HCEC 1CT (cell line): ENCODE measurements at places on chromosomes 16 and 17.

DNA sequence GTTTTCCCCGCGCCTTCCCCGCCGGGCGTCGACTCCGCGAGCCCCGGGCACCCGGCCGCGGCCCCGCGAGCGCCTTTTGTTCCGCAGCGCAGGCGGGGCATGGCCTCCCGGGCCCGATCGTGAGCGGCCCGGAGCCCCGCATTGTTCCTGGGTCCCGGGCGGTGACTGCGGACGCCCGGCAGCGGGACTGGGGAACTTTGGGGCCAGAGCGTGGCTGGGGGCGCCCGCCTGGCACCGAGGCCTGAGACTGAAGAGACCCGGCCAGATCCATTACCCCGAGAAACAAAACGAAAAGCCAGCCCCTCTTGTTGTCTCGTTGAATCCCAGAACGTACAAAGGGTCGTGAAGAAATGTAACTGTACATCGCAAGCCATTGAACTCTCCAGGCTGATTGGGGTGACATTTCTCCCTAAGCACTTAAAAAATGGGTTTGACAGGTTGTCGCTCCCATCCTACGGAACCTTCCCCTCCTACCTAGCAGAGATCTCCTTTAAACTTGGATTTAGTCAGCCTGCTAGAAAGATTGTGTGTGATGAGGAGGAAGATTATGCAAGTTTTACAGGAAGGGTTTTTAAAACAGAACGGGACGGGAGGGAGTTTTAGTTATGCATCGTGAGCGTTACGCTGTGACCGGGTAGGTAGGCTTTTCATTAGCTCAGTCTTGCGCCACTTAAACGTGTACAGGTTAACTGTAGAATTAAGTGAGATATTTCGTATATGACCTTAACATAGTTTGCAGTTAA, 825 bp downstream of the METTL9 start:
- DNase-seq: peak; percentile 45

- DNase-seq: no peak
These were observed 73.6 kb downstream of the LMF1 start for GRCh38 chr16:897200-897543.

DNA sequence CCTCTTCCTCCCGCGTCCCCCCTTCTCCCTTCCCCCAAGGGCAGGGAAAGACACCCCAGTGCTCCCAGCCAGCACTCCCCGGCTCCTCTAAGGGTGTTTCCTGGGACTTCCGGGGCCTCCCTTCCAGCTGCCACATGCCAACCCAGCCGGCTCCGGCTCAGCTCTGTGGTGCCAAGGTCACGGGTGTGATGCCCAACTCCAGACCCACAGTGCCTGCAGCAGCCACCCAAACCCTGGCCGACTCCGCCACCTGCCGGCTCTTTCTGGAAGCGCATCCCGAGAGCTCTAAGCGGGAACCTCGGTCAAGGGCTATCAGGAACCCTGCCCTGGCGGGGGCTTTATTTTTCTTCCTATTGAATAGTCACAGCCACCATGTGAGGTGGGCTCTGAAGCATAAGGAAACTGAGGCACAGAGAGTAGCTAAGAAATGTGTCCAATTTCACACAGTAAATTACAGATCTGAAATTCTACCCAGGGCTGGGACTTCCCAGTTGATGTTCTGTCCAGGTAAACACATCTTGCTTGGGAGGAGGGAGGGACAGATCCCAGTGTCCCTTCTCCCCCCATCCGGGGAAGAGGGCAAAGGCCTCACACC, 3.3 kb upstream of the PPP1R1B start:
- DNase-seq: peak; percentile 45

- no peak for DNase-seq
These were observed 178.8 kb upstream of the PSMD7 start for GRCh38 chr16:74117798-74118197.

DNA sequence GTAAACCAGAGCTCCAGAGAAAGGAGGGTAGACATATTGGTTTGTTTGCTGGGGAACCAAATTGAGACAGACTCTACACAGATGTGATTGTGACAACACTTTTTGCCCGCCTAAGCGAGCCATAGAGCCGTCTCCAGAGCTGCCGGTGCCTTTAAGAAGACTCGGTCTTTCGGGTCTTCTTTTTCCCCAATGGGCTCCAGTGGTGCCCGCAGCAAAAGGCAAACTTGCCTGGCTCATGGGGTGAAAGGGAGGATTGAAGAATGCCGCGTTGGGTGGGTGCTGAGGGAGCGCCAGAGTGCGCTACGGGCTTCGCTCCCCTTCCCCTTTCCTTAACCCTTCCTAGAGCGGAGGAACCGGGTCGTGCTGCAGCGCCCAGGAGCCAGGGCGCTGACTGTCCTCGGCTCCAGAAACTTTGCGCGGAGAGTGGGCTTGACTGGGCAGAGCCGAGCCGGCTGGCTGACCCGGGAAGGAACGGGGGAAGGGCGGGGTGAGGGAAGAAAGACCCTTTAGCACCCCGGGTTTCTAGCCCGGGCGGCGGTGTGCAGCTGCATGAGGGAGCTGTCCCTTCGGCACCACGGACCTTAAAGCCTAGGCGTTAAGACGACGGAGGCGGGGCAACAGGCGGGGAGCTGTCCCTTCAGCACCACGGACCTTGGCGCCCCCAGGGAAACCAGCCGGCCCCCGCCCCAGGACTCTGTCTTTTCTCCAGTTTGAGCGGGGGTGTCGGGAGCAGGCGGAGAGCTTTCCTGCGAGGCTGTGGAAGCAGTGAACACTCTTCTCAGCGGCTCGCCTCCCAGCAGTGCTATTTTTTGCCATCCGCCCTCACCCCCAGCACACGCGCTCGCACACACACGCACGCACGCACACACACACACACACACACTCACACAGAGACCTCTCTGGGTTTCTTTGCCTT, at the start of gene CACNG3:
Gene CACNG3, plus strand, starts transcription at position 880 of the 916 bp plus-strand sequence. CDS start 420 bp downstream, outside the sequence.
- DNase-seq: no peak

DNA sequence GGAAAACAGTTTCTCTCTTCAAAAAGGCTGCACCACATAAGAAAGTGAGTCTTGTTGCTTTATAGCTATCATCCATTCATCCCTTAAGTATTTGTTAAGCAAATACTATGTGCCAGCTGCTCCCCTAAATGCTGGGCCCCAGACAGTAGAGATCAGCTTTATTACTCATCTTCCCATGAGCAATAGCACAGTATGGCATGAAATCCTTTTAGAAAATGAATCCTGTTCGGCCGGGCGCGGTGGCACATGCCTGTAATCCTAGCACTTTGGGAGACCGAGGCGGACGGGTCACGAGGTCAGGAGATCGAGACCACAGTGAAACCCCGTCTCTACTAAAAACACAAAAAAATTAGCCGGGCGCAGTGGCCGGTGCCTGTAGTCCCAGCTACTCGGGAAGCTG, 99.5 kb downstream of the MYO1D start:
- peak; percentile 67 for DNase-seq

GRCh38 chr16:11529285-11529684, 57.4 kb downstream of the LITAF start:
- DNase-seq: no peak

GRCh38 chr16:19812986-19813385, 71.7 kb downstream of the GPRC5B start:
- no peak for DNase-seq

- no peak for DNase-seq
These were observed 20.7 kb upstream of the TVP23A start for GRCh38 chr16:10839279-10839666.

- no peak for DNase-seq
These were observed 12.2 kb downstream of the TSPOAP1 start for GRCh38 chr17:58316260-58316960.

DNA sequence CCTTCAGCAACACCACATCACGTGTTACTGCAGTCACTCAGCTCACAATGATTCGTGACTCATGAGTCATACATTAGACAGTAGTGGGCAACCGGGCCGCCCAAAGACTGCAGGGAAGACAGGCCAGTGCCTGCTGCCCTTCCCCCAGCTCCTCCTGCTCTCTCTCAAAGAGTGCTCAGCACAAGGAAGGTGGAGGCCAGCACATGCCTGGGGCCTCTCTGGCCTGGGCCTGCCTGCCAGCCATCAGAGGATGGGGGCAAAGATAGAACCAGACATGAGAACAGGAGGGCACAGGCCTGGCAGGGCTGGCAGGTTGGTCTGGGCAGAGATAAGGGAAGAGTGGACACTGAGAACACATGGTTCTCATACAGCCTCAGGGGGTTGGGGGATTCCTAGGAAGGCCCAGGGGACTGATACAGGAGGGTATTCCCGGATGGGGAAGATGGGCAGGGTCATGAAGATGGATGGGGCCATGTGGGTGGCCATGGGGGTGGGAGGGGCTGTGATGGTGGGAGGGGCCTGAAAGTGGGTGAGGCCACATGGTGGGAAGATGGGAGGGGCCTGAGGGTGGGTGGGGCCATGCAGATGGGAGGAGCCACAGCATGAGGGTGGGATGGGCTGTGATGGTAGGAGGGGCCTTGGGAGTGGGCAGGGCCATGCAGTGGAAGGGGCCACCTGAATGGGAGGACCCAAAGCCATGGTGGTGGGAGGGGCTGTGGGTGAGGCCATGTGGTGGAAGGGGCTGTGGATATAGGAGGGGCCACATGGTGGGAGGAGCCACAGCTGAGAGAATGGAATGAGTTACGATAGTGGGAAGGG, 29.0 kb downstream of the KATNB1 start:
- peak; percentile 92 for DNase-seq

DNA sequence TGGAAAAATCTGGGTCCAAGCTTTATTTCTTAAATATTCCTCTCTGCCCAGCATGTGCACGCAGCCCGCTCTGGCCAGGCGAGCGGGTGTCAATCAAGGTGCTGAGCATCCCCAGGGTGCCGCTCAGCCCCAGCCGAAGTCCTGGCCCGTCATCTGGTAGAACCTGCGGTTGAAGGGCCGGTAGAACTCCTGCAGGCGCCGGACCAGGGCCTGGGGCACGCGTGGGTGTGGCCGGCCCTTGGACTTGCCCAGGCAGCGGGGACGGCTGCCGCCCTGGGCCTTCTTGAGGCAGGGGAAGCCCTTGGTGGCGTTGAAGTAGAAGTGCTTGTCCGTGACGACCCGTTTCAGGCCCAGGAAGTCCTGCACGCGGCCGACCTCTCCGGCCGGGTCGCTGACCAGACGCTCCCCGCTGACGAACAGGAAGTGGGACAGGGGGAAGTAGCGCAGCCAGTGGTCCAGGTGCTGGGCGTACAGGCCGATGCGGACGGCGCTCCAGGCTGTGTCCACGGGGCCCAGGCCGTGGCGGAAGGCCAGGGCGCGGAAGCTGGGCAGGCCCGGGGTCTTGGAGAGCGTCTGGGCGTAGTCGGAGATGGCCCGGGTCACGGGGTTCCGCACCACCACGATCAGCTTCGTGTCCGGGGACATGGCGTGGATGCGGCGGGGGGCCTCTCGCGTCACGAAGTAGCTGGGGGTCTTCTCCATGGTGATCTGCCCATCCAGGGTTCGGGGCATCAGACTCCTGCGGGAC, 6.6 kb downstream of the HS3ST6 start:
- no peak for DNase-seq

- peak; percentile 93 for DNase-seq
These were observed 57.6 kb downstream of the CDRT4 start for GRCh38 chr17:15409721-15410250.

DNA sequence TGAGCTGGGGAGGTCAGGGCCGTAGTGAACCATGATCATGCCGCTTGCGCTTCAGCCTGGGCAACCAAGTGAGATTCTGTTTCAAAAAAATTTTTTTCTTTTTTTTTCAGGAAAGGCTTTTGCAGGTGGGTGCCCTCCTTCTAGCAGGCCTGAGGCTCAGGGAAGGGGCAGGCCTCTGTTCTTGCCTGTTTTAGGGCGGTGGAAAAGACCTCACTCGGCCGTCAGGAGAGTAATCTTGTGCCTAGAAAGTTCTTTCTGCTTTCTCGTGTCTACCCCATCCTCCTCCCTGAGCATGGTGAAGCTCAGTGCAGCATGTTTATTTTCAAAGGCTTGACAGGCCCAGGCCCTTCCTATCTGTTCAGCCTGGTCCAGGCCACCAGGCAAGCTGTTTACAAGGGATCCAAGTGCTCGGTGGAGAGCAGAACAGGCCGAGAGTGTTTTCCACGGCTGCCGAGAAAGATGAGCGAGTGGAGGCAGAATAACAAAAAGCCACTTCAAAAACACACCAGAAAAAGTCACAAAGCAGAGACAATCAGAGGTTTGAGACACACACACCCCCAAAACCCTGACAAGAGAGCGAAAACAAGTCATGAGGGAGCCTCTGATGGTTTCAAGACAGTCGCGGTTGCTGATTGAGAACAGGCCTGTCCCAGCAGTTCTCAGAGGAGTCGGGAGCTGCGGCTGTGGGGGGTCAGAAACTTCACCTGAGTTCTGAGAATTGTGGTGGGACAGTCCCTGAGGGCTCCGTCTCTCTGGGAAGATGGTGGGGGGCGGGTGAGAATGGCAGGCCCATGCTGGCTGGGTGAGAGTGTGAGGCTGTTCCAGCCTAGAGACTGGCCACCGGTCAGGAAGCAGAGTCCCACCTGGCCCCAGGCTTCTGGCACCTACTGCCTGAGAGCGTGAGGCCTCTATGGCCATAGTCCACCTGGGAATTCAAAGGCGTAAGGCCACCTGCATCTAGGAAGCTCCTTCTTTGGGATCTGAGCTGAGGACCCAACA, 37.5 kb upstream of the CCR7 start:
- DNase-seq: no peak

GRCh38 chr17:39054111-39054645, 87.0 kb upstream of the FBXO47 start:
- DNase-seq: no peak

DNA sequence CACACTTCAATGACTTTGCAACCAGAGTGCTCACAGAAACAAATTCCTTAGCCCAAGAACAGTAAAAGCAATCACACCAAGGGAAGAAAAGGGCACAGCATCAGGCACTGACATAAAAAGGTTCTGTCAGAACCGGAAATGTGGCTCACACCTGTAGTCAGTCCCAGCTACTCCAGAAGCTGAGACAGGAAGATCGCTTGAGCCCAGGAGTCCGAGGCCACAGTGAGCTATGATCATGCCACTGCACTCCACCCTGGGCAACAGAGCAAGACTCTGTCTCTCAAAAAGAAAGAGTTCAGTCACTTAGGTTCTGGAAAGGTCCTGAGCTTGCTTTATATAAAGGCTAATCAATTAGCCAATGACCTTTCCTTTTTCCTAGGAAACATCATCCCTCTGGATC, 22.7 kb downstream of the YWHAE start:
- DNase-seq: no peak

DNA sequence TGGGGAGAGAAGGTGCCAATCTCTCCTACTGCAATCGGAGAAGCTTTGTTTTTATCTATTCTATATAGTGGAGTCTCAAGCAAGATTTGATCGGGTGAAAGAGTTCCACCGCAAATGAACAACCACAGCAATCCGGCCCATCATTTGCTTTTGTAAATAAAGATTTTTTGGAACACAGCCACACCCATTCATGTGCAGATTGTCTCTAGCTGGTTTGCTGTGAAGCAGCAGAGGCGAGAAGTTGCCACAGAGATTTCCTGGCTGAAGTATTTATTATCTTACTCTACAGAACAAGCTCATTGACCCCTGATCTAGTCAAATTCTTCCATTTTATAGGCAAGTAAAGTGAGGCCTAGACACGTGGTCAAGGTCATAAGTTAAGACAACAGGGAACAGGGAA, 195.5 kb upstream of the TNRC6C start:
- DNase-seq: no peak

GRCh38 chr16:75304521-75305363, 53.3 kb upstream of the BCAR1 start:
- peak; percentile 94 for DNase-seq
